Cortex of kidney (tissue), 1 donor: ENCODE measurements at places on chromosomes 5 and 9.

DNA sequence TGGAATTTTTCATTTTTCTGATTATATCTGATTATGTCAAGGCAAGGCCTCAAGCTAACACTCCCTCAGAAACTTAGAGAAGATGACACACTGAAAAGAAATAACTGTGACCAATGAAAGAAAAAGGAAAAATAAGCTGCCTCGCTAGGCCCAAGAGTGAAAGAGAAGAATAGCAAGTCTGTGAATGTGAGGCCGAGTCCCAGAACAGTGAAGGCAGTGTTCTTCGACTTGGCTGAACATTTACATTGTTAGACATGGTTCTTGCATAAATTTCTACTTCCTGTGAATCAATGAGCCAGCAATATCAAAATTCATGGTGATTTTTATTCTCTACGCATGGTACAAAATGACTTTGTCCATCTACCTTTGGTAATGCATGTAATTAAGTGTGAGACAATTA lies at the start of gene ATP10B:
TSS of gene ATP10B (minus strand) at position 163 of the 400 bp plus-strand sequence. CDS start 164,137 bp downstream, outside the sequence.
- no peak for DNase-seq

DNA sequence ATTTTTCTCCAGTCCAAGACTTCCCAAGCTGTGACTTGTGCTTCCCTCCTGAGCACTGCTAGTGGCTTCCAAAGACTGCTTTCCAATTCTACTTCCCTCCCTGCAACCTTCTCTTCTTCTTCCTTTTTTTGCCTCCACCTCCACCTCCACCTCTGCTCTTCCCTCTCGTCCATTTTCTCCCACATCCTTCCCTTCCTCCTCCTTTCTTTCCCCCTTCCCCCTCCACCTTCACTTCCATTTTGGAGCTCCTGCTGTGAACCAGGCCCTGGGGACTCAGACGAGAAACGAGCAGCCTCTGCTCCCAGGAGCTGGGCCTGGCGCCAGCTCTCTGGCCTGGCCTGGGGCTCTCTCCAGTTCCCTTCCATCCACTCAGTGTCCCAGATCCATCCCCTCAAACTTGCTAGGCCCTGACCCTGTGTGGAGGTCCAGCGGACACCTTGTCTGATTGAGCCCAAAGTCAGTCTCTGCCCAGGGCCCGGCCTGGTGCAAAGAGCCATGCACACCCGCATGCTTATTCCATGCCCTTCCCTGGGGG lies 5.6 kb downstream of the GADD45G start:
- DNase-seq = no peak

- no peak for DNase-seq
Measured at GRCh38 chr5:179975713-179976134, 68.0 kb upstream of the TBC1D9B start.

- DNase-seq = no peak
Measured at GRCh38 chr5:167950126-167950721, 341.2 kb upstream of the WWC1 start.

GRCh38 chr5:156838961-156839360 lies 11.1 kb upstream of the PPP1R2B start:
- no peak for DNase-seq

DNA sequence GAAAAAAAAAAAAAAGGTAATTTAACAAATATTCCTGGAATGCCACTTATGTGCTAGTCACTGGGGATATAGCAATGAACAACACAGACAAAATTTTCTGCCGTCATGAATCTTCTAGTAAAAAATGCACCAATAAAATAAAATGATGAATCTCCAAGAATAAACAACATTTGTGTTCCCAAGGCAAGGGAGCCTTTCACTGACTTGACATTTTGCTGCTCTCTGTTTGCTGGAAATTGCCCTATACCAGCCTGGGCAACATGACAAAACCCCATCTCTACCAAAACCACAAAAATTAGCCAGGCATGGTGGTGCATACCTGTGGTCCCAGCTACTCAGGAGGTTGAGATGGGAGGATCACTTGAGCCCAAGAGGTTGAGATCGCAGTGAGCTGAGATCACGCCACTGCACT lies 64.5 kb upstream of the ERBIN start:
- DNase-seq = no peak

DNA sequence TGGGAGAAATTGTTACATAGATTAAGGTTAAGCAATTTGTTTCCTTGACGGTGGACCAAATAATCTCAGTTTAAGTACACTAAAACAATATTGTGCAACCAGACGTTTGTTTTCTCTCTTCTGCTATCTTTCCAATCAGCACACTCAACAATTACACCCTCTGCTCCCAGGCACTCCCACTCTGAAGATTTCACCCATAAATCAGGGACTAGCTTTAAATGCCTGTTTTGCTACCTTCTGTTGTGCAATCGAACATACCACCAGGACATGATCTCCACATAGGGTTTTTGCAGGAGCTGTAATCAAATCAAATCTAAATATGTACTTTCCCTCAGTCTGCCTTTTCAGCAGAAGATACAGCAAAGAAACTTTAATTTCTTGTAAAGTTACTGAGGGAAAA lies 405.8 kb upstream of the TLE4 start:
- no peak for DNase-seq

DNA sequence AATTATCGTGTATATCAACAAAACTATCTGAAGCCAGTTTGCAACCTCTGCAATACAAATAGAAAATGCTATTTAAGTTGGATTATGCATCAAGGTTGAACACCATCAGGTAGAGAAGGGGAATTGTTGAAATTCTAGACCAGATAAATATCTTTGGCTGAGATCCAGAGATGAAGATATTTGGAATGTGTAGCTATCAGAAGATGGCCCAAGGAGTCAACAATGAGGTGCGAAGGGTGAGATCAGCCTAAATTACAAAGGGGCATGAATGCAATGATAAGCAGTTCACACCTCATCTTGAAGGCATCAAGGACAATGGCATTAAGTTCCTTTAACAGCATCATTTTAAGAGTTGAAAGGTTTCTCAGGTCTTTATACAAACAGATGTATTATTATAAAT lies 572.1 kb upstream of the DMAC1 start:
- DNase-seq = no peak

GRCh38 chr5:127683008-127683407 lies 20.2 kb upstream of the CCDC192 start:
- no peak for DNase-seq

DNA sequence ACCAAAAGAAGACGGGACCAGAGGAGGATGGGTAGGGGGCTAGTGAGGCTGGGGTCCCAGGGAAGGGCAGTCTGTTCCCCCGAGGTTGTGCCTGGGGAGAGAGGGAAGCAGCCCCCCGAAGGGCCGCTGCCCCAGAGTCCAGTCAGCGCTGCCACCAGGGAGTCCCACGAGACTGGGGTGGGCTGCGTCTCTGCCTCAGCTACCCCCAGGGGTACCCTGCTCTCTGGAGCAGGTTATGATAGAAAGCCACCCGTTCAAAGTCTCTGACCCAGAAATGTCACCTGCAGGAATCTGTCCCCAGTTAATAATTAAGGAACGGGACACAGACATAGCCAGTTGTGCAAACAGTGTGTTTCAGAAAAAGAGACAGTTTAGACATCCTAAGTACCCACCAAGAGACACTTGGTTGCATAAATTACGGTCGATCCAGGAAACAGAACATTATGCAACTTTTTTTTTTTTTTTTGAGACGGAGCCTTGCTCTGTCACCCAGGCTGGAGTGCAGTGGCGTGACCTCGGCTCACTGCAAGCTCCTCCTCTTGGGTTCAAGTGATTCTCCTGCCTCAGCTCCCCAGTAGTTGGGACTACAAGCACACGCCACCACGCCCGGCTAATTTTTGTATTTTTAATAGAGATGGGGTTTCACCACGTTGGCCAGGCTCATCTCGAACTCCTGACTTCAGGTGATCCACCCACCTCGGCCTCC lies 10.7 kb upstream of the AGPAT2 start:
- DNase-seq = no peak

DNA sequence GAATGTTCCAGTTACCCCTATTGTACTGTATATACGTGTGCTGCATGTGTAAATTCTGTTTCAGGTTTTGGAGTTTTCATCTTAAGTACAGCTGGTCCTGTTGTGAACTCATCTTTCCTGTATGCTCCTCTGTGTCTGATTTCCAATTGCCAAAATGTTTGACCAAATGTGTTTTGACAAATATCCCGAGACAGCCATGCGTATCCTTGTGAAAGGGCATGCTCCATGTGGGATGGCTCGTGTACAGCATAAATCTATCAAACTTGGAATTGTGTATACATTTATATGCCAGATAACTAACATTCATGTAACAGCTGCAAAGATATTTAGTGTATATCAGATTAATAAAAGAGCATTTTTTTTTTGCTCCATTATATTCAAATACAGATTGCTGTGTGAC lies 69.5 kb upstream of the IQGAP2 start:
- no peak for DNase-seq

- no peak for DNase-seq
Measured at GRCh38 chr9:109802491-109802890, 22.5 kb downstream of the PALM2AKAP2 start.

- DNase-seq = no peak
Measured at GRCh38 chr5:127995556-127995955, 88.0 kb upstream of the SLC12A2 start.

DNA sequence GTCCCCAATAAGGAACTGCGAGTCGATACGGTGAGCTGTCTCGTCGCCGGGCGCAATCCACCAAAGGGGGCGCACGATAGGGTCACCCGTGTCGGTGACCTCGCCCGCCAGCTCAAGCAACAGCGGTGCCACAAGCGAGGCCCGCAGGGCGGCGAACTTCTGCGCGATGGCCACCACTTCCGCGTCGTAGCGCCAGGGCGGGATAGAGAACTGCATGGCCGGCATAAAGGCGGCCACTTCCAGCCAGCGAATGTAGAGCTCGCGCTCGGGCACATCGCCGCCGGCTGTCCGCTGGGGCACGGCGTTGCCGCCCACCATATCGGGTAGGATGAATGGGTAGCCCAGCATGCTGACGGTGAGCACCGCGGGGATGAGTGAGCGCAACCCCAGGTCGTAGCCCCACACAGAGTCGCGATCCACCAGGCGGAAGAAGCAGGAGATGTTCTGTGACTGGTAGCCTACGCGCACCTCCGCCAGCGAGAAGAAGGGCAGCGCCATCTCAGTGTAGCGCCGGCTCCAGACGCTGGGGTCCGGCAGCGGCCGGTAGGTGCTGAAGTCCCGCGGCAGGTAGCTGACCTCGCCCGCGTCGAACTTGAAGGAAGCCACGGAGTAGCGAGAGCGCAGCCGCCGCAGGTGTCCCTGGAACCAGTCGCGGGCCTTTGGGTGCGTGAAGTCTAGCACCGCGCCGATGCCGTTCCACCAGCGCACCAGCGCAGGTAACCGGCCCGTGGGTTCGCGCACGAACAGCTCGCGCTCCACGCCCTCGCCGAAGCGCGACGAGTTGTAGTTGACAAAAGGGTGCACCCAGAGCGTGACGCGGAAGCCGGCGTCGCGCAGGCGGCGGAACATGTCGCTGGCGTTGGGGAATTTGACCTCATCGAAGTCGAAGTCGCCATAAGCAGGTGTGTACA lies 5.5 kb downstream of the MYORG start:
- no peak for DNase-seq
